ENCODE measurements at places on chromosomes 7 and 10.

GRCh38 chr7:74141705-74142104 lies 32.5 kb upstream of the EIF4H start:
- DNase-seq: no peak

DNA sequence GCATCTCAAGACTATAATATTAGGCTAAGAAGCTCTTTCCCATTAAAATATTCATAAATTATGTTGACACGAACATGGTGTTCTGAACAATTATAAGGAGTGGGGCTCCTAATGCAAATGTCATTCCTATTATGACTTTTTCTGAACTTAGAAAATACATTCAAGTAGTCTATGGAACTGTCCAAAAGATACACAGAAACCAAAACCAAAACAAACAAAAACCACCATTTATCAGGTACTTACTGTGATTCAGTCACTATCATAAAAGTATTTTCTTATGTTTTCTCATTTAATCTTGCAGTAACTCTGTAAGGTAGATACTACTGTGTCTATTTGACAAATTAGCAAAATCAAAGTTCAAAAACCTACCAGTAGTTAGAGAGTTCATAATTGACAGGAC lies 406.8 kb downstream of the GFRA1 start:
- no peak for DNase-seq

GRCh38 chr7:43175570-43176200 lies 63.2 kb downstream of the HECW1 start:
- no peak for DNase-seq

GRCh38 chr7:55061726-55062499 lies 43.1 kb downstream of the EGFR start:
- no peak for DNase-seq

GRCh38 chr10:4770801-4771553 lies 55.0 kb upstream of the AKR1E2 start:
- peak; percentile 81 for DNase-seq

DNA sequence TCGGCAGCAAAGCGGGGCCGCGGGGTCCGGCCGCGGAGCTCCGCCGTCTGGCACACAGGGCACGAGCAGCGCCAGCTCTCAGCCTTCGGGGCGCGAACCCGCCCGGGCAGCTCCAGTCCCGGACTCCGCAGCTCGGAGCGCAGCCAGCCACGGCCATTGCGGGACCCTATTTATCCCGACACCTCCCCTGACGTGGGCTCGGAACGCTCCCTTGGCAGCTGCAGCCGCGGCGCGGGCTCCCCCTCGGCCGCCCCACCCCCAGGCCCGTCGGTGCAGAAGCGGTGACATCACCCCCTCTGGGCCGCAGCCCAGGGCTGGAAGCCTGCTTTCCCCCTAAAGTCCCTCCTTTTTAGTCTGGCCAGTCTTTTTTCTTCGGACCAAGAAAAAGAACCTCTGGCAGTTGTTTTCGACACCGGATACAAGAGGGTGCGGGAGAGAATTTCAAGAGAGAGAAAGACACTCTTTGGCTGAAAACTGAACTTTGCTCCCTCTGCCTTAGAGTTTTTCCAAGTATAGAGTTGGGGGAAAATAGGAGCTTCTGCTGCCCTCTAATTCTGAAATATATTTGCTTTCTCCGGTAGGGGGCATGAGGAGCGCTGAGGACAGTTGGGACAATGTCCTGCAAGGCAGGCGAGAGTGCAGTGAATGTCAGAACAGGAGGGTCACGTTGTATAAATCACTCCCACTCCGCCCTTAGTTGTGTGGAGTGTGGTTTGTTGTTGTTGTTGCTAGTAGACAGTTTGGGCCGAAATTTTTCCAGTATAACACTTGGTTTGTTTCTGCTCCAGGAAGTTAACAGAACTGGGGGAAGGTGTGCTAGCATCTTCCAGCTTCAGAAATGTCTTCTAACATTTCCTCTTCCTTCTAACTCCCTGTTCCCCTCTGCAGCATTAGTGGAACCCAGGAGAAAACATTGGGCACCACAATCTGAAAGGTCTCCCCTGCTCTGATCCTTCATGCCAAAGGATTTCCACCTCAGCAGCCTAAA lies at the start of gene SFRP4:
TSS of gene SFRP4 (minus strand) at position 145 of the 988 bp plus-strand sequence. CDS start 280 bp downstream, outside the sequence.
- peak; percentile 22 for DNase-seq

Data from COLO829 (cell line).